ENCODE measurements at places on chromosomes 3 and 15.

GRCh38 chr3:100992231-100993012 is 799 bp downstream of the ABI3BP start:
- no peak for DNase-seq

- DNase-seq = no peak
These were observed 134.8 kb downstream of the PDE8A start for GRCh38 chr15:85116494-85116893.

GRCh38 chr15:94856267-94856854 is 625.0 kb downstream of the MCTP2 start:
- DNase-seq = no peak

DNA sequence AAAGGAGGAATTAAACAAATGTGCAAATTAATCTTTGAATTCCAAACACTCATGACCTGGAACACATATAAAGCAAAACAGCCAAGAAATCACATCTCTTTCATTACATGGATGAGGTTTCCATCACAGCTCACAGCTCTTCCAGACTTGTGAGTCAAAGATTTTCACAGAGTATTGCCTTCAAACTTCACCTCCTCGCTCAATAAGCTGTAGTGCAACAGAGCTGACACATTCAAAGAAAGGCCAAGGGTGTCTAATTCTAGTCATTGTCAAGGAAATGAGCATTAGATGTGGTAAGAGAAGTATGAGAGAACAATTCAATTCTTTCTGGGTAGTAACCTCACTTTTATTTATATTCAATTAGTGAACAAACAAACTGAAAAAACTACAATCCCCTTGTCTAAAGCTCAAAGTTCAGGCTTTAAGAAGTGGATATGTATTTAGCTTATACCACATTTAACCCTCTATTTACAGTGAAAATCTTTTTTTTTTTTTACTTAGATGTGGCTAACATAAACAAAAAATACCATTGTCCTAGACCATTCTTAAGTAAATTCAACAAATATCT is 11.9 kb downstream of the WDR72 start:
- no peak for DNase-seq

DNA sequence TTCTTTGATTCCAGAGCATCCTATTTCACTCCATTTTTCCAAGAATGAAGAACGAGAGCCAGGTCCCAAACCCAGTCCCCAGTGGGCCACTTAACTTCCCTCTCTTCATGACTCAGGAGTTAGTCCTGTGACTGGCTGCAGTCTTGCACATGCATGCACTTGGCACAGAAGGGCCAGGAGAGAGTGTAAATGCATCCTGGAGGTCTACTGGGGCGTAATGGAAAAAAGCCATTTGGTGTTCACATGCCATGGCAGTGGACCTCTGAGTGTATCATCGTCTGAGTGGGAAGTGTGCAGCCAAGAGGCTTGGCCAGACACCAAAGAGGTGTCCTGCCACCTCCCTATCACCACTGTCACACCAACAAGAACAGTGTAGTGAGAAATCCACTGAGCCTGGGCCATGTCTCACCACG is 15.1 kb upstream of the RFTN1 start:
- no peak for DNase-seq

- DNase-seq = no peak
These were observed 19.2 kb upstream of the EPHB1 start for GRCh38 chr3:134775831-134776230.
